ENCODE measurements at places on chromosomes 2 and 18.

- no peak for DNase-seq
Observed at GRCh38 chr2:128236491-128237035, 82.1 kb downstream of the HS6ST1 start.

DNA sequence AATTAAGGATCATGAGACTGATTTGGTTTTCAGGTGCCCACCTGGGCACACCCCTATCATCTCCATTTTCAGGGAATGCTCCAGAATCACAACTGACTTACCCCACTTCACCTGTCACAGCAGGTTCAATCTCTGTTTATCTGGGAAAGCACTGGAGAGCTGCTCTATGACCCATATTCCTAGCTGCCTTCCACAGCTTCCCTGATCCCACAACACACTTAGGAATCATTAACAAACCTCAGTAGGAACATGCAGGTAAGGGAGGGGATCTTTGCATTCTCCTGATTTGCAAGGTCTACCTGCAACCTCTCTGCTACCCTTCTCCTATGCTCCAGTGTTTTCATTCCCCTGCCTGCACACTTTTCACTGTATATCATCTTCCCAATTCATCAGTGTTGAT, 18.7 kb upstream of the FABP1 start:
- DNase-seq, result no peak

DNA sequence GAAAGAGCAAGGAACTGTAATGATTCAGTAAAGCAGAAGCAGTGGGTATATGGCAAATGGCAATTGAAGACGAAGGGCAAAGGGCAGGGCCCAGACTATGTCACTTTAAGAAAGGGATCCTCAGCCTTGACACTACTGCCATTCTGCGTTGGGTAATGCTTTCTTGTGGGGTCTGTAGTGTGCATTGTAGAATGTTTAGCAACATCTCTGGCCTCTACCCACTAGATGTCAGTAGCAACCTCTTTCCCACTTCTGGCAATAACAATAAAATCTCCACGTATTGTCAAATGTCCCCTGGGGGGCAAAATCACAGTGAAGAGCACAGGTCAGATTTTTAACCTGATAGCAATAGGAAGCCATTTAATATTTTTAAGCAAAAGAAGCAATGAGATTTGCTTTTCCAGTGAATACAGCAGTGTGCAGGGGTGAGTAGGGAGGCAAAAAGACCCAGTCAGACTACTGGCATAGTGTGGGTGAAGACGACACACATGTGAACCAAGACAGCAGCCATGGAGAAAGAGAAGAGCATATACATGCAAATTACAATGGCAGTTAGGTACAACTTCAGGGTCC, 209.5 kb downstream of the DYM start:
- no peak for DNase-seq

- DNase-seq, result no peak
Observed at GRCh38 chr2:136613096-136613495, 152.2 kb upstream of the THSD7B start.

- DNase-seq, result no peak
Observed at GRCh38 chr2:37029758-37030157, 54.4 kb downstream of the HEATR5B start.

DNA sequence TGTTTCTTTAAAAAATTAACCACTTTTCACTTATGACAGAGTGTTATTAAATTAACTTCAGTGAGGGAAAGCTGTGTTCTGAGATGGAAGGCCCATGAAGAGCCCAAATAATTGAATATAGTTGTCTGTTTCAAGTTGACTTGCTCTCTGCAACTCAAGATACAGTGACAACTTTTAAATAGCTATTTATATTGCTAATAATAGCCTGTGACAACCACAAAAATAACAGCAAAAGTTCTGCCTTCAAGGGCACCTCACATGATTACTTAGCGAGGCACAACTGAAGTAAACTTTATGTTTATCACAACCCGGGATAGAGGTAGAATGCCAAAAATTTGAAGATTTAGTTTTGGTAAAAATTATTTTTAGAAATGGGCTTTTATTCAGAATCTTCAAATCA, 167.3 kb upstream of the SCN7A start:
- DNase-seq, result no peak

DNA sequence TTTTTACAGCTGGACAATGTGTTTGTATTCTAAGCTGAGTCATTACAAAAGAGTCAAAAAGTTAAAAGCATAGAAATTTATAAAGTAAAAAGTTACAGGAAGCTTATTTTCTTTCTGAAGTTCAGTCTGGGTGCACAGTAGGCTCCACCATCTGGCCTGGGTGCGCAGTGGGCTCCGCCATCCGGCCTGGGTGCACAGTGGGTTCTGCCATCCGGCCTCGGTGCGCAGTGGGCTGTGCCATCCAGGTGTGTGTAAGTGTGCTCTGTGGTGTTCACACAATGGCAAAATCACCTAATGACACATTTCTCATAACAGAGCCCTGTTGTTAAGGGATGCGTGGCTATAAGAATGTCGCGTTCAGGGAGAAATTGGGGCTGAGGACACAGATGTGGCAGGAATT, 195.5 kb downstream of the ANKRD30B start:
- DNase-seq, result no peak

GRCh38 chr2:240023792-240024191, 1.4 kb downstream of the NDUFA10 start:
- no peak for DNase-seq

DNA sequence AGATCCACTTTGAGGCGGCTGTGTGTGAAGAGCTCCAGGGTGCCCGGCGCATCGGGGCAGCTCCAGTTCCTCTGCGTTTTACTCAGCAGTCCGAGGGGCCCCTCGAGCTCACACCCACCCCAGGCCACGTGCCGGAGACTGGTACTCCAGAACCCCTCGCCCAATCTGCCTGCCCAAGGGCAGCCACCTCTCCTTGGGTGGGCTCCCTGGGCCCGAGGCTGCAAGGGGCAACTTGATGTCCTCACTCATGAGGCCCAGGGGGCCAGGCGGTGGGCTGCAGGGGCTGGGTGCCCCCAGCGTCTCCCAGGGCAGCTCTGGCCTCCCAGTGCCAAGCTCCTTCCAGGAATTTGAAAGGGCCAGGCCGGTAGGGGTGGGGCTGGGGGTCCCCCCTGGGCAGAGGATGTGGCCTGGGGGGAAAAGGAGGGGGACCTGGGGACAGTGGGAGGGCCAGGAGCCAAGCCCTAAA, 16.7 kb downstream of the RAMP1 start:
- no peak for DNase-seq

GRCh38 chr2:9230051-9230802, 23.6 kb downstream of the ASAP2 start:
- DNase-seq, result no peak

DNA sequence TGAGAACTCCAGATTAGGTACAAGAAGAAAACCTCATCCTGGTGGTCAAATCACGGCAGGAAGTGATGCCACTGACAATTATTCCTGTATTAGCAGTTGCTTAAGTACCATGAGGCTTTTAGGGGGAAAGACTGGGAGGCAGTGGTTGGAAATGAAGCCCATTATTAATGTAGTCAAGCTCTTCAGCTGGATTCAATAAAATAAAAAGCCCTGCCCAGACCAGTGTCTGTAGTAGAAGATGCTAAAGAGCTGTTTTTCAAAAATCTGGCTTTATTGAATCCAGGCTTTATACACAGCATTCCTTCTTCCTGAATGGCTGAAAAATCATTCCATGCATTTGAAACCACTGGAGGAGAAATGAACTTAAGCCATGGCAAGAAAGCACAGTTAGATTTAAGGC, 155.2 kb downstream of the BCL2 start:
- no peak for DNase-seq

- no peak for DNase-seq
Observed at GRCh38 chr18:8503248-8503647, 106.0 kb upstream of the RAB12 start.

- DNase-seq, result peak; percentile 85
Observed at GRCh38 chr2:173354073-173354581, 545 bp upstream of the CDCA7 start.

DNA sequence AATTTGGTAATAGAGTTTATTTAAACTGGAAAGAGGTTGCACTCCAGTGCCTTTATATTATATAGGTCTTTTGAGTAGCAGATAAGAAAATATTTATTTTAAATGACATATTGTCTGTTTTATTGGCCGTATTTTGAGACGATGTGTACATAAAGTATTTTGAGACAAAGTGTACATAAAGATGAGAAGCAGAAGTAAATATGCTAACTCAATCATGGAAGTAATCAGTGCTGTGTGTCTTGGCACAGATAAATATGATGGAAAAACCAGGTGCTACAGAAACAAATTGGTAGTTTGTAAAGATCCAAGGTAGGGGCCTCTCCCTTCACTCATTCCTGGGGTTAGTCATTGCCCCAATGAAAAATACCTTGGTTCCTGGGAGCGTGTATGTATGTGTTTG, 382.9 kb downstream of the DSEL start:
- DNase-seq, result no peak

GRCh38 chr2:206798000-206798399, 32.6 kb downstream of the FASTKD2 start:
- no peak for DNase-seq
